NK-92 treated with Interleukin-12 subunit alpha and Interleukin-12 subunit beta, amount 100 ng/mL, for 24 hours (cell line): ENCODE measurements at places on chromosomes 1 and 21.

GRCh38 chr1:202245391-202245790 is 51.8 kb downstream of the LGR6 start:
- no peak for DNase-seq

GRCh38 chr21:25717491-25718147 is 17.1 kb downstream of the ATP5PF start:
- DNase-seq, result no peak

- DNase-seq, result no peak
Observed at GRCh38 chr21:30234643-30235042, 18.7 kb upstream of the CLDN8 start.

DNA sequence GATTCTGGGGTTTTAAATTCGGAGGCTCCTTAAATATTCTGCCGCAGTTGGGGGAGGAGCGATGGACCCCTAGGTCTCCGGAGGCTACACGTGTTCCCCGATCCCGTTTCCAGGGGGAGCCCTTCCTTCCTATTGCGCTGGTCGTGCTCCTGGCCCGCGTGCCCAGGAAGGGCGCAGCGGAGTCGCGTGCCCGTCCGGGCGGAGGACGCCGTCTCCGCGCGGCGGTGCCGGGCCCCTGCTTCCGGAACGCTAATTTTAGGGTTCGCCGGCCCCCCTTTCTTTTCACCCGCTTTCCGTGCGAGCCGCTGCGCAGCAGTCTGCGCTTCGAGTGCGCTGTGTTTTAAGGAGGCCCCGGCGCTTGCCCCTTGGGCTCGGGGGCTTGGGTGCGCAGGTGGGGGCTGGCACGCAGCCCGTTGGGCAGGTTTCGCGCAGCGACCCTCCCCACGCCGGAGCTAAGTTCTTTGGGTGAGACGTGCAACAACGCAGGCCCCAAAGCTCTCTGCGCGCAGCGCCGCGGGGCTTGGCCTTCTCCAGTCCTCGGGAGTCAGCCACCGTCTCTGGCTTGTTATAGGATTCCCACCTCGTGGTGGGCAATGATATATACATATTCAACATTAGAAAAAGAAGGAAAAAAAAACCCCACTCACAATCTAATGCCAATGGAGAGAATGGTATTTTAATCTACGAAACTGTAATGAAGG is 43.5 kb upstream of the DNAJC6 start:
- no peak for DNase-seq

- DNase-seq, result no peak
Observed at GRCh38 chr21:36613059-36613458, 85.9 kb upstream of the SIM2 start.

DNA sequence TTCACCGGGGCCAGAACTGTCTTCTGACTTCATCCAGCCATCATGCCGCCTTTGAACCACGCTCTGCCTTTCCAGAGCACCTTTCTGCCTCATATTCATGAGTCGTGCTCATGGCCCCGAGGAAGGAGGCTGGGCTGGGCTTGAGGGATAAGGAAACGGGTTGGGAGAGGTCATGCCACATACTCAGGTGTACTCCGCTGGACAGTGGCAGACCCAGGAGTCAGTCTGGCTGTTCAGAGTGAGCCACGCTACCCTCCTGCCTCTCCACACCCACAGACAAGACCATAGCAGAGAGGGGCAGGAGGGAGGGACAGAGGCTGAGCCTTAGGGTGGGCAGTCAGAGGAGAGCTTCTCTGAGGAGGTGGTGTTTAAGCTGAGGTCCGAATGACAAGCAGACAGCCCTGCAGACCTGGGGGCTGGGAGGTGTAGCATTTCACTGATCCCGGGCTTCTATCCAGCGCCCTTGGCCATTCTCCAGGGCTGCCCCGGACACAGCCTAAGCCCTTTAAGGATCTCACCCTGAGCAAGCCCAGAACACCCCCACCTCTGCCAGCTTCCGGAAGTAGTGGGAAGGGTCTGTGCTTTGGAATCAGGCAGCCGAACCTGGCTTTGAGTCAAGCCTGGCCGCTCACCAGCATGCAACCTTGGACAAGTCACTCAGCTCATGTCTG is 102.3 kb downstream of the LACTBL1 start:
- DNase-seq, result no peak

DNA sequence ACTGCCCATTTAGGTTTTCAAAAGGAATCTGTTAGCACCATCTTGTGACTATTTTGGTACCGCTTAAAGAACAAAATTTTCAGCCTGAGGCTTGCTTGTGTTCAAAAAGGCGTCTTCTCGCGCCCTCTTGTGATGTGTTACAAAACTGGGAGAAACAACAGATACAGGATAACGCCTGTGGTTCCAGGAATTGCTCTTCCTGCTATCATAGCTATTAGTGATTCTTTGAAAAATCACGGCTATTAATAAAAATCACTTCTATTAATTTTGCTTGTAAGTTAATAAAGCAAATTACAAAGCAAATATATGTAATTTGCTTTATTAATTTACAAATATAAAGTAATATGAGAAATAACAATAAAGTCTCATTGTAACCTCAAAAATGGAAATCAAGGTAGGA is 82.2 kb upstream of the ABCD3 start:
- DNase-seq, result no peak

DNA sequence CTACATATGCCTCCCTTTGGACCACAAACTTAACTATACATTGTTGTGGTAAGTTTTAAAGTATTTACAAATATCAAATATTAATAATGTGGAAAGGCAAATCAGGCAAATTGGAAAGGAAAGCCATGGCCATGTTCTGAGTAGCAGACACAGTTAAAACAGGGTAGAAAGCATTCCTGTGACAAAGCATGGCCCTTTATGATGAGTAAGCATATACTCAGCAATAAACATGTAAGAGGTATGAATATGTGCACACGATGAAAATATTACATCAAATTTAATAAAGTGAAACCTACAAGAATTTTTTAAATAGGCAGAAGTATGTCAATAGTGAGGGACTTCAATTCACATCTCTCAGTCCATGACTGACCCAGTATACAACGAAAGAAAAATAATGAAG is 389.2 kb downstream of the DSCAM start:
- DNase-seq, result no peak

DNA sequence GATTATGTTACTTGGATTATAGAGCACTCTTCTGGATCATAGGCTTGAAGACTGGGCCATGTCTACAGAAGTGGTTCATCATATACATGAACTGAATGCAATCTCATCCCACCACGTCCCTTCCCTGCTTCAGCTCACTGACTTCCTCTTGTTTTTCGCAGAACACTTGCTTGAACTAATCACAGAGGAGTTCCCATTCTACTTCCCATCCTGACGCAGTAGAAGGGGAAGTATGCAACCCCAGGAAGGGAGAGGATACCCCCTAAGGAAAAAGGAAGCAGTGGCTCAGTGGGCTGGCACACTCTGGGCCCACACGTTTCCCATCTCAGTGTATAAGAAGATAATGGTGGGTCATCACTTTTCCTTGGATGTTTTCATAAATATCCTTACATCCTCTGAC is 36.2 kb downstream of the CASQ2 start:
- no peak for DNase-seq

DNA sequence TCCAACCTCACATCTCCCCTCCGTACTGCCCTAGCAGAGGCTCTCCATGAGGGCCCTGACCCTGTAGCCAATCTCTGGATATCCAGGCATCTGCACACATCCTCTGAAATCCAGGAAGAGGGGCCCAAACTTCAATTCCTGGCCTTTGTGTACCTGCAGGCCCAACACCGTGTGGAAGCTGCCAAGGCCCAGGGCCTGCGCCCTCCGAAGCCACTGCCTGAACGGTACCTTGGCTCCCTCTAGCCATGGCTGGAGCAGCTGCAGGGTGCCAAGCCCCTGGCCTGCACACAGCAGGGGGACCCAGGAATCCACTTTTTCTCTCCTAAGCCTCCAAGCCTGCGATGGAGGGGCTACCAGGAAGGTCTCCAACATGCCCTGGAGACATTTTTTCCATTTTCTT is 84.2 kb downstream of the PTGER3 start:
- no peak for DNase-seq

DNA sequence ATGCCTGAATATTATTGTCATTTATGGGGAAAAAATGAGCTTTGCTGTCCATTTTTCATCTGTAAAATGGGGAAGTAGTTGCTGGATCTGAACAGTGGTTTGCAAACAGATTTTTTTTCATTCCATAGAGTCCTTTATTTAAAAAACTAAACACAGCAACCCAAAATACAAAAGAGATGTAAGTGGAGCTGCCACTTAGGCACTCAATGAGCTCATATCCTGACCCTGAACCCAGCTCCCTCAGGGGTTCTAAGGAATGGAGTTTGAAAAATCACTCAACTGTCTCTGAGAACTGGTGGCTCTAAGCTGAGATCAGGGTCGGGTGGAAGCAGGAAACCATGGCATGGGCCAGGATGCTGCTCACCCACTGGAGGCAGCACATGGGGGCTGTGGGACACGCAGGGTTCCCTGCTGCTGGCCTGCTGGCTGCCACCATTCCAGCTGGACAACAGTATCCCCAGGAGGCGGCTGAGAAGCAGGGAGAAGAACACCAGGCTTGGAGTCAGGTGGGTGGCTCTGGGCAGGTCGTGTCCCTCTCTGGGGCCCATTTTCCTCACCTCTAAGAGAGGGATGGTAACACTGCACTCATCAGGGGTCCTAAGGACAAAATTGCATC is 9.6 kb upstream of the ECE1 start:
- DNase-seq, result no peak

- DNase-seq, result no peak
Observed at GRCh38 chr1:103496014-103496635, 29.4 kb upstream of the RNPC3 start.

- no peak for DNase-seq
Observed at GRCh38 chr1:224092111-224092510, 21.8 kb upstream of the FBXO28 start.

GRCh38 chr1:155287987-155288543 is 10.8 kb downstream of the HCN3 start:
- no peak for DNase-seq

DNA sequence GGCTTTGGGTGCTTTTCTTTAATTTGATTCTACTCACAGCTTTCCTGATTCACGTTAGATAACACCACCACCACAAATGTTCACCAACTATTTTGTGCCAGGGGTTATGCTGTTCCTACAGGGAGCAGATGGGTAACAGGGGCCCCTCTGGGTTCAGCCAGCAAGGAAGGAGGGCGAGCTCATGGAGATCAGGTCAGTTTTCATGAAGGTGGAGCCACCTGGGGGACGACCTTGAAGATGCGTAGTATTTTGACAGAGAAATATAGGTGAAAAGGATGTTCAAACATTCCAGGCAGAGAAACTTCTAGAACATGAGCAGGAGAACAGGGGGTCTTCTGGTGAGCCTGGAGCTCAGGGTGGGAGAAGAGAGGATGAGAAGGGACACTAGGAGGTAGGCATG is 28.9 kb downstream of the KIAA0040 start:
- DNase-seq, result no peak

DNA sequence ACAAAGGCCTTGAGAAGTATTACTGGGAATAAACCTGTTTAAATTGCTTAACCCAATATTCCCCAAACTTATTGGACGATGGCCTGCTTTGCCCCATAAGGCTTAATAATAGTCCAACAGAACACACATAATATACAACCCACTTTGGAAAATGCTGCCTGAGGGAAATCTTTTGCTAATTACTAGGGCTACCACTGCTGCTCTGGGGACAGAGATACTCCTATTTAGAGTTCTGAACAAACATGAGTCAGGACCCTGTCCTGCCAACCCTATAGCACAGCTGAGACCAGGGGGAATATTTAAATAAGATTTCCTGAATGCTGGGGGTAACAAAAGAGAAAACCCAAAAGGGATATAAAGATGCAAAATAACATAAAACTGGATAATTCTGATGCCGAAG is 139.1 kb downstream of the BRINP2 start:
- DNase-seq, result no peak

GRCh38 chr1:154943649-154944400 is 7.3 kb upstream of the PMVK start:
- DNase-seq, result no peak

- DNase-seq, result no peak
Observed at GRCh38 chr1:228272331-228272791, 64.5 kb downstream of the OBSCN start.

DNA sequence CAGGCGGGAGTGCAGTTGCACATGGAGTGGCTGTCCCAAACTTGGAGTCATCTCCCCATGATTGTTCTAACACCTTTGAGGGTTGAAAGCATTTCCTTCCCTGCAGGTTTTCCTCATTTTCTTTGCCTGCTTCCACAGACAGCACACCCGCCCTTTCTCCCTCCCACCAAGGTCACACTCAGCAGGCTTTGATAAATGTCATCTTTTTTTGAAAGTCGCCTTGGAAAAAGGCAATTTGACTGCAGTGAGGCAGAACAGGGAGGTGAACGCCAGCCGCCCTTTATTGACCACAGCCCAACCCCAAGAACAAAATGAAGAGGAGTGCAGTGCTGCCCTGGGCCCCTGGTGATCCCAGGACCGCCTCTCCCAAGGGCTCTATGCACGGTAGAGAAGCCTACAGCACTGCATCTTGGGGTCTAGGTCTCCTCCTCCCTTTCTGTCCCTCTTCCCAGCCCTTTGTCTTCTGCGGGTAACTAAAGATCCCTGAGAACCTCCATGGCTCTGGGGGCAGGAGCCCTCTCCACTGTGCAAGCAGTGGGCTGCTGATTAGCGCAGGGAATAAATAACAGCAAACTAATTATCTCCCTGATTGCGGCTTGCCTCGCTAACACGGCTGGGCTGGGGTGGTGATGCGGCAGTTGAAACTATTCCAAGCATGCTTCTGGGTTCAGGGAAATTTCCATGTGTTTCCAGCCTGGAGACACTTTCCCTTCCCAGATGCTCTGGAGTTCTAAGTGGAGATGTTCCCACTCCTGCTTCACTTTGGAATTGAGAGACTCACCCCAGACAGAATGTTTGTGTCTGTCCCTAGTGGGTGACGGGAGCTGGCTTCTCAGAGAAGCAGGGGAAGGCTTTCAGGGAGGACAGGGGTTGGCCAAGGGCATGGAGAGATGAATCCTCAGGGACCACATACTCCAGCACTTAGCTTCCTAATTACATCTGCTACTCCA is 11.8 kb upstream of the AMIGO1 start:
- no peak for DNase-seq

DNA sequence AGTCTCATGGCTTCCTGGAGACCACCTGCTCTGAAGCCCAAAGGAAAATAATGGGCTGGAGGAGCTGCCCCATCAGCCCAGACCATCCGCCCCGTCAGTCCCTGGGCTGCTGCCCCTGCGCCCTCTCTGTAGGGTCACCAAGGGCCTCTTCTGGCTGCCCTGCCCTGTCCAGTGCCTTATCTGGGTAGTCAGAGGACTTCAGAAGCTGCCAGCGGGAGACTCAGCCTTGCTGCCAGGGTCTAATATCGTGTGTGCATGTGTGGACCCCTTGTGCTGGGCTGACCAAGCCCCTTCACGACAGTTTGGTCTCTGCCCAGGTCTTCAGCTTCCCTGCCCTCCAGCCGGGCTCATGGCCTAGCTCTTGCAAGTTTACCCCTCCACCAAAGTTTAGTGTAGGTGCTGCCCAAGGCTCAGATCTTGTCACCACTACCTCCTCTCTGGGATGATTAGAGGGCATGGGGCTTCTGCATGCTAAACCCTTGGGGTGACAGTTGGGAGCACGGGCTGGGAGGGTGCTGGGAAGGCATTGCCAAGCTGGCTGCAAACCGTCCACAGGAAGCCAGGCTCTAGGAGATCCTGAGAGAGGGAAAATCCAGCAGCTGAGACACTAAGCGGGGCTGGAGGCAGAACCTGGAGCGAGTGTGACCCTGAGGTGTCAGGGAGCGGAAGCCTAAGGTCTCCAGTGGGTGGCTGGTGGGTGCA is 20.6 kb downstream of the NENF start:
- no peak for DNase-seq

- DNase-seq, result no peak
Observed at GRCh38 chr1:36532810-36533401, 50.2 kb upstream of the CSF3R start.
